ENCODE measurements at places on chromosomes 3 and 15.

GRCh38 chr3:169699536-169700050, 36.1 kb upstream of the MECOM start:
- no peak for DNase-seq

GRCh38 chr3:58260261-58260731, 22.7 kb downstream of the ABHD6 start:
- no peak for DNase-seq

DNA sequence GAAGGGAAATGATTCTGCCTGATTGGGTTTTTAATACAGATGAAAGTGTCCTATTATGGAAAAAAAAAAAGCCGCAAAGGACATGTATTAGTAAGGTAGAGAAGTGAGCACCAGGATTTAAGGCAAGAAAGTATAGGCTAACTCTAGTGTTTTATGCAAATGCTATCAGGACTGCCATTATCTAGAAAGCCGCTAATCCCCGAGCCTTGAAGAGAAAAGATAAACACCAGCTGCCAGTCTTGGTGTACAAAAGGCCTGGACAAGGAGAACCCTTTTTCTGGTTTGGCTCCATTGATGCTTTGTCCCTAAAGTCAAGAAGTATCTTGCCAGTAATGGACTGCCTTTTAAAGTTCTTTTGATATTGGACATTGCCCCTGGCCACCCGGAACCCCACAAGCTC, 8.6 kb upstream of the TRIM59 start:
- DNase-seq: no peak

DNA sequence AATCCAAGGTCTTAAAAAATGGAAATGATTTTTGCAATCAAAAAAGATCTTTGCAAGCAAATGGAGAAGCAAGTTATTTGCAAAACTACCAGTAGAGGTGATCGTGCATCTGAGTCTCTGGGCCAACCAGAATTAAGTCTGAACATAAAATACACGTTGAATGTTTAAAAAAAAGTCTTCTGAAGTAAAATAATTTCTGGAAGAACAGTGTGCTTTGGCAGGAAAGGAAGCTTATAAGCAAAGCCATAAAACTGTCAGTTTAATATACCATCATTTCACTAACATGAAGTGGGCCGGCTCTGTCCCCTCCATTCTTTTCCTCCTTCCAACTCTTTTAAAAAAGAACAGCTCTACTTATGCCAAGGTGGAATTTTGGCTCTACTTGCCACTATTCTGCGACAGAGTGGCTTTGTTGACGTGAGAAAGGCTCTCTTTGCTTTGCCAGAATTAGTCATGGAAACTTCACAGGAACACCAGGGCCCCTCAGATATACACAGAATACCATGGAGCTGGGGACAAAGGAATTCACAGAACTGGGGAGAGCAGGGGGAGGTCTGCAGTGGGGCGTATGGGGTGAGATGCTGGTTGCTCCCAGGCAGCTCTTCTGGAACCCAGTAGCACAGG, 29.8 kb downstream of the FSTL1 start:
- DNase-seq: no peak

DNA sequence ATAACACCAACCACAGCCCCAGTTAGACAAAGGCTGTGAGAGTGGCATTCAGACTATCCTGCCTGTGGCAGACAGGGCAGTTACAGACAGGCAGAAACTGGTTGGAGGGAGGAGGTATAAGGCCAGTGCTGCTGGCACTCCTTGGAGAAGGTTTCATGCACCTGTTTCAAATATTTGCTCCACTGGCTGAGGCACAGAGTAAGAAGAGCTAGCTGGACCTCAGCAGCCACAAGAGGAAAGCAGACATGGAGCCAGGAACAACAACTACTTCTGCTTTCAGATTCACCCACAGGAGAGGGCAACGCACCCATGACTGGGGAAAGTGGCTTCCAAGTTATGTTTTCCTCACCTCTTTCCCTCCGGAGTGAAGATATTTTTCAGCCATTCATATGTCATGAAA, 11.5 kb upstream of the PRKAR2A start:
- no peak for DNase-seq

DNA sequence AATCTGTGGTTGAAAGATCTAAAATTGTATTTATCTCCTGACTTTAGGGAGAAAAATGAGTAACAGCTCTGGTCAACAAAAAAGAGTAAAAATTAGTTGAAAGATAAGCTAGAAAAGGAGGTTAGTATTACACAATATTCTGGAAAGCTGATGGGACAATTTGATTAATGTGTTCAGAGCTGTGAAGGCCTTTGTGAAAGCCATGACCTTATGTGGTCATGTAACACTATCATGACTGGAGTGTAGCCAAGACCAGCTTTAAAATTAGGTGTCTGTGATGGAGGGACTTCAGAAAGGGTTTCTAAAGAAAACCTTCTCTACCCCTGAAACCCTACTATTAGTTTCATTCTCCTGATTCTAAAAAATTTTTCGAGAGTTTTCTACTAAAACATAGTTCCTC, 127.2 kb downstream of the NFKBIZ start:
- no peak for DNase-seq

DNA sequence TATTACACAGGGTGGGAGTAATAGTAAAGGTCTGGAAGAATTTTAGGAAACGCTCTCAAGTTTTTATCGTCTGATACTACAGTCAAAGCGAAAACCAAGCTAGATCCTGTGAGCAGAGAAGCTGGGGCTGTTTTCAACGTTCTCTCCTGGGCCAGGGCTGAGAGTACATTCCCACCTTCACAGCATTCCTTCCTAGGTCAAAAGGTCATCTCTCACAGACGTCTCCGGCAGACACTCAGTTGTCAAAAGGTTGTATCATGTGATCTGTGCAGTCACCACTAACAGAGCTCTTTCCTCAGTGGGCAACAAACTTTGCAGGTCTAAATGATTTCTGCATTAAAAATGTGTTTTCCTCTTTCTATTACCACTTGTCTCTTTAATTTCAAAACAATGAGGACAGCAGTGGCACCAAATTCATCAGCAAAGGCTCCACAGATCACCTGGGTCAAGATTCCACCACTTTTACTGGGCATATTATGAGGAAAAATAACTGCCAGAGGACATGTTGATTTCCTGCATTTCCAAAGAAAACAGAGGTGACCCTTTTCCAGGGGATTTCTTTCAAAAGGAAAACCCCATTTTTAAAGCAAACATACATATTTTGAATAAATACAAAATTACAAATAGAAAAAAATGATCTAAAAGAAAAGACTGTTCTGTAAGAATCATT, 41.9 kb downstream of the MEIS2 start:
- no peak for DNase-seq

DNA sequence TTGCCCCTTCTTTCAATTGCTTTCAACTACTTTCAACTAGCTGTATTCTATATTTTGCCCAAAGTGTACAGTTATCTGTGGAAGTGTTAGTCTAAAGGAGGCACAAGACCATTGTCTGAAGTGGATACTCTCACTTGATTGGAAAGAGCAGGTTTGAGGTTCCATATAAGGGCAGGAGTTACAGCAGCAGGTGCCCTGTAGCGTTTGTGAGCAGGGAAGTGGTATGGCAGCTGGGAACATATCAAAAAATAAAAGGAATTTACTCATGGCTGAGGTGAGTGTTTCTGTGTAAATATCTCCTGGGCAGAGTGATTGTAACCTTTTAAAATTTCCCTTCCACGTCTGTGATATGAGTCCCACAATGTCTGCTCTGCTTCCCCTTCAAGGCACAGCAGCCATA, 38.5 kb upstream of the DNAJC13 start:
- DNase-seq: no peak

DNA sequence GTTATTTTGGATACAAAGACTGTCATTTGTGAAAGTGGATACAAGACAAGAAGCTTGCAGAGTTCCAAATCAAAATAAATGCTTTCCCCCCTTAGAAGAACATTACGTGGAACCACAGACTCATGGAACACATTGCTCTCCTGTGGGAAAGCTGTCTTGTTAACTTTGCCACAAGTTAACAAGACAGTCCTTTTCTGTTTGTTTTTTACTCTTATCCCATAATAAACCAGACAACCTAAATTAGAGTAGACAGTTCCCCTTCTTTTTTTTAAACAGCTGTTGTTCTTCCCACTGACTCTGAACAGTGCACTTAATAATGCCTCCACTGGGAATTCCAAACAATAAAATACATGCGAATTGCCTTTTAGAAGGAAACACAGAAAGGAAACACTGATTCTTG, 255.3 kb upstream of the UBE2E2 start:
- DNase-seq: no peak

GRCh38 chr3:113659101-113659541, 37.3 kb downstream of the USF3 start:
- DNase-seq: no peak

- DNase-seq: no peak
These were observed 3.4 kb downstream of the PPM1M start for GRCh38 chr3:52248816-52249547.

DNA sequence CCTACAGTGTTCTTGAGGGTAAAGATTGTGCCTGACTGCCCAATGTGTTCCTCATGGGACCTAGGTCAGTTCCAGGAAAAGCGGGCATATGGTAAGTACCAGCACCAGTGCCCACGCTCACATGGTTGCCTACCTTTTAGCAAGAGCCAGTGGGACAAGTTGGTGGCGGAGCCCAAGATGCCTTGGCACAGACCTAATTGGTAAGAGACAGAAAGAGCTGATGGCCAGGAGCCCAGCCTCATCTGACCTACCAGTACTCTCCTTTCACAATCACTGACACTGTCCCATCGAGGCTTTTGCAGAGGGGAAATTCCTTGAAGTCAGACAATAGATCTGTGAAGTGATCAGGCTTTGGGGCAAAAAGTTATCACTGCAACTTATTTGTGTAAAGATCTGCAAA, 98.4 kb upstream of the BCL6 start:
- DNase-seq: no peak

GRCh38 chr3:123521179-123521969, 63.5 kb downstream of the HACD2 start:
- no peak for DNase-seq

Measured in GM12891 (cell line).